ENCODE measurements at places on chromosomes 1 and 21. TPM values are rescaled to one million over a fixed set of nuclear protein-coding genes. Genes with fewer than 3 reads are reported as not detected.

GRCh38 chr1:244735404-244735803, 82.5 kb downstream of the DESI2 start:
- peak overlapping the region; percentile 20 for H3K27ac ChIP-seq
- H3K4me1 ChIP-seq, result peaks cover 3% of the 10 kb centered on the region
- no peaks in the 10 kb centered on the region for H3K36me3 ChIP-seq

GRCh38 chr21:37082856-37083528, 9.9 kb downstream of the TTC3 start:
- peaks cover 15% of the 10 kb centered on the region for H3K36me3 ChIP-seq
- H3K4me3 ChIP-seq, result no peak overlapping the region
- H3K4me1 ChIP-seq, result peaks cover 24% of the 10 kb centered on the region
- no peak for DNase-seq

GRCh38 chr1:159946242-159947187, 1.1 kb upstream of the IGSF9 start:
- H3K27me3 ChIP-seq, result peaks cover 21% of the 10 kb centered on the region
- H3K27ac ChIP-seq, result no peak overlapping the region
- H3K36me3 ChIP-seq, result no peaks in the 10 kb centered on the region
- H3K4me1 ChIP-seq, result peaks cover 4% of the 10 kb centered on the region
- H3K4me3 ChIP-seq, result peak overlapping the region; percentile 38

- no peak overlapping the region for H3K27ac ChIP-seq
- no peak for DNase-seq
- no peak overlapping the region for H3K4me3 ChIP-seq
- peaks cover 37% of the 10 kb centered on the region for H3K27me3 ChIP-seq
- H3K4me1 ChIP-seq, result no peaks in the 10 kb centered on the region
- H3K36me3 ChIP-seq, result no peaks in the 10 kb centered on the region
Observed at GRCh38 chr1:17890056-17890814, 135.1 kb downstream of the ACTL8 start.

GRCh38 chr1:205767248-205767647, 8.0 kb downstream of the RAB29 start:
- no peak for DNase-seq
- no peak overlapping the region for H3K4me3 ChIP-seq
- H3K27me3 ChIP-seq, result no peaks in the 10 kb centered on the region
- H3K27ac ChIP-seq, result no peak overlapping the region

GRCh38 chr1:20494609-20495311, 8.8 kb upstream of the CAMK2N1 start:
- DNase-seq, result no peak
- peaks cover 28% of the 10 kb centered on the region for H3K4me1 ChIP-seq
- no peak overlapping the region for H3K27ac ChIP-seq
- H3K4me3 ChIP-seq, result no peak overlapping the region
- peaks cover 3% of the 10 kb centered on the region for H3K27me3 ChIP-seq

DNA sequence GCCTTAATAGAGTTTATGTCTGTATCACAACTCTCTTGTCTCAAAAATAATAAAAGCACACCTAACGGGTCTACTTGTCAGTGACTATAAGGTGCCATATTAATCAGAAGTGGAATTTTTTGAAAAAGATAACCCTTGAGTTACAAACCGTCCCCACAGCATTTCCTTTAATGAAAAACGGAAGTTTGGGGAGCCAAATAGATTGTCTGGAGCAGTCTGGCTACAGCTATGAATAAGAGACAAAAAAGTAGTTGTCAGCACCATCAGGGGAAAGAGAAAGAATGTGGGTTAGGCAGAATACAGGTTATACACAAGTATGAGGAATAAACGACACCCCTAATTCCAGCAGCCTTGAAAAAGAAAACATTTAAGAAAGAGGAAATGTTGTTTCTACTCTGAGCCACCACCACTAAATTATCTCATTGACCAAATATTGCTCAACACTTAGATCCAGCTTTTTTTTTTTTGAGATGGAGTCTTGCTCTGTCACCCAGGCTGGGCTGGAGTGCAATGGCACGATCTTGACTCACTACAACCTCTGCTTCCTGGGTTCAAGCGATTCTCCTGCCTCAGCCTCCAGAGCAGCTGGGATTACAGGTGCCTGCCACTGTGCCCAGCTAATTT, 29.4 kb upstream of the USP24 start:
- DNase-seq, result no peak
- H3K27me3 ChIP-seq, result no peaks in the 10 kb centered on the region
- no peaks in the 10 kb centered on the region for H3K36me3 ChIP-seq

TUT4 gene
- total RNA-seq, result 56.7 TPM

OR6K3 gene
- not detected for total RNA-seq

VWA1 gene
- 0.25 TPM for total RNA-seq

DNA sequence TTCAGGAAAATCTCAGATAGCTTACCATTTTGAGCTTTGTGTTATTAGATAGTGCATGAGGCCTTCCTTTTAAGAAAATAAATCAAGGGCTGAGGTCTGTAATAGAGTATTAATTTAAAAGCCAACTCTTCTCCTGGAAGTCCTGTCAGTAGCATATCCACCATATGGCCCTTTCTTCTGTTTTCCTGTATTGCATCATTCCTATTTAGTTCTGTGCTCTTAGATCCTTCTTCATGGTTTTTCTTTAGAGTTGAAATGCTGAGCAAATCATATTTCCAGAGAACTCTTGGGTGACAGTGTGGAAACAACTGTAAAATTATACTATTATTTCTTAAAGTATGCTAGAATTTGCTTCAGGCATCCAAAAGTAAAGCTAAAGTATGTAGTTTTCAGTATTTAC, 91.7 kb downstream of the TTC3 start:
- no peaks in the 10 kb centered on the region for H3K4me1 ChIP-seq
- no peak overlapping the region for H3K27ac ChIP-seq
- peaks cover 13% of the 10 kb centered on the region for H3K36me3 ChIP-seq
- DNase-seq, result no peak
- H3K4me3 ChIP-seq, result no peak overlapping the region

- peak overlapping the region; percentile 16 for H3K27ac ChIP-seq
- H3K4me1 ChIP-seq, result peaks cover 44% of the 10 kb centered on the region
- no peaks in the 10 kb centered on the region for H3K36me3 ChIP-seq
Observed at GRCh38 chr1:153567621-153568366, 2.1 kb upstream of the S100A2 start.

GRCh38 chr1:167357305-167357704, 136.6 kb downstream of the POU2F1 start:
- no peak for DNase-seq
- H3K4me3 ChIP-seq, result no peak overlapping the region
- no peaks in the 10 kb centered on the region for H3K27me3 ChIP-seq
- peaks cover 12% of the 10 kb centered on the region for H3K36me3 ChIP-seq

PIGM gene
- 4.7 TPM for total RNA-seq

- H3K36me3 ChIP-seq, result no peaks in the 10 kb centered on the region
- H3K27me3 ChIP-seq, result peaks cover 5% of the 10 kb centered on the region
- no peaks in the 10 kb centered on the region for H3K4me1 ChIP-seq
Observed at GRCh38 chr1:204660509-204660908, 25.0 kb downstream of the LRRN2 start.

SIKE1 gene
- total RNA-seq, result 74.9 TPM

GRCh38 chr21:28410256-28410655, 582.4 kb downstream of the LTN1 start:
- no peak for DNase-seq
- H3K4me1 ChIP-seq, result no peaks in the 10 kb centered on the region
- no peak overlapping the region for H3K27ac ChIP-seq
- no peak overlapping the region for H3K4me3 ChIP-seq
- no peaks in the 10 kb centered on the region for H3K27me3 ChIP-seq

DNA sequence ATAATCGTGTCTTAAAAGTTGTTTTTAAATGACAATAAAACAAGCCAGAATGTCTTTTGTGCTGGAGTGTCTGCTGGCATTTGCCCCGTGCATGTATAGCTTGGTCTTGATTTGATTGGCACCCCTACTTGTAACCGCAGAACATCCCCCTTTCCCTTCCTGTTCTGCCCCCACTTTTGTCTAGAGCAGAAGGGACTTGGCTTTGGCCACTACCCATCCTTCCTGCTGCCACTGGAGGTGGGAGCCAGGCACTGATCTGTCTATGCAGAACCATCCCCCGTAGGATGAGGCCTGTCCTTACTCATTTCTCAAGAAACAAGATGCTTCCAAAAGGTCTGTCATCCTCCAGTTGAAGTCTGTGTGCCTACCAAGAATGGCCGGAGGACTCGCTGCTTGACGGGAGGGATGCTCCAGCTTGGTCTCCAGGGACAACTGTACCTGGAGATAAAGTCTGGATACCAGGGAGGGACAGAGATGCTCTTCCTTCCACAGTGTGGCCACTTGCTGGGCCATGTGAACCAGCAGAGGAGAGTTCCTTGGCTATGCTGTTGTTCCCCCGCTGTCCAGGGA, 1.1 kb upstream of the SLC27A3 start:
- H3K4me1 ChIP-seq, result peaks cover 22% of the 10 kb centered on the region
- peaks cover 4% of the 10 kb centered on the region for H3K36me3 ChIP-seq
- no peaks in the 10 kb centered on the region for H3K27me3 ChIP-seq

- DNase-seq, result no peak
- no peak overlapping the region for H3K4me3 ChIP-seq
- H3K36me3 ChIP-seq, result peaks cover 4% of the 10 kb centered on the region
- H3K27ac ChIP-seq, result no peak overlapping the region
Observed at GRCh38 chr1:21005466-21006239, 171.0 kb downstream of the EIF4G3 start.

DNA sequence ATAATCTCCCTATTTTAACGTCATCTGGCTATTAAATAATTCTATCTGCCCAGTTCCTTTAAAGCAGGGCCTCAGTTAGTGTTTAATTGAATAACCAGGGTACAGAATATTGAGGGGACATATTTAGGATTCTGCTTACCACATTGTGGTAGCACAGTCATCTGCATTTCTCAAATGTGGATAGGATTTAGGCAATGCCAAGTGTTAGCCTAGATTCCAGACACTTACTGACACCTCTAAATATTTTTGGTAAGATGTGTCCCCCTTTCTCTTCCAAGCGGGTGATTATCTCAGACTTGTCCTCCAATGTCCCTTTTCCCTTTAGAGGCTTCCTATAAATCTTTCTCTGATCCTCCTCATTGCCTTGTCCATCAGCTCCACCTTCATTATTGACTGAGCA, 160.8 kb upstream of the HOOK1 start:
- no peak overlapping the region for H3K27ac ChIP-seq
- no peak overlapping the region for H3K4me3 ChIP-seq
- no peak for DNase-seq
- no peaks in the 10 kb centered on the region for H3K4me1 ChIP-seq

DNA sequence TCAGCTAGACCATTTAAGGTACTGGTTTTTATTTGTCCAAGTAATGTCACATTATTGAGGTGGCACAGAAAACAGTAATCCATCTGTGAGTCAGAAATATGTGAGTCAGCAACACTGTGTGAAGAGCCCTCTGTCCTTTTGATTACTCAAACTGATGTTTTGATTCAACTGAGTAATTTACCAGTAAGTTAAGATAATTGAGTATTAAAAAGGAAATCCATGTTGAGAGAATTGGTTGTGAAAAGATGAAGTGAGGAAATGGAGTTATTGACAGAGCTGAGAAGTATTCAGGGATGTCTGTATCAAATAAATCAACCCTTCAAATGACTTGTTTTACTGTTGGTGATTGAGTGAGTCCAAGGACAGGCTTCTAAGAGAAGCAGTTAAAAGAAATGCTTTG, 302.7 kb upstream of the SGIP1 start:
- H3K4me1 ChIP-seq, result peaks cover 2% of the 10 kb centered on the region
- H3K36me3 ChIP-seq, result no peaks in the 10 kb centered on the region
- H3K4me3 ChIP-seq, result no peak overlapping the region
- H3K27ac ChIP-seq, result no peak overlapping the region

- H3K4me1 ChIP-seq, result peaks cover 20% of the 10 kb centered on the region
- peak; percentile 54 for DNase-seq
- H3K36me3 ChIP-seq, result no peaks in the 10 kb centered on the region
- no peak overlapping the region for H3K27ac ChIP-seq
- H3K27me3 ChIP-seq, result peaks cover 34% of the 10 kb centered on the region
Observed at GRCh38 chr1:200877839-200878551, 5.2 kb downstream of the GPR25 start.

DNA sequence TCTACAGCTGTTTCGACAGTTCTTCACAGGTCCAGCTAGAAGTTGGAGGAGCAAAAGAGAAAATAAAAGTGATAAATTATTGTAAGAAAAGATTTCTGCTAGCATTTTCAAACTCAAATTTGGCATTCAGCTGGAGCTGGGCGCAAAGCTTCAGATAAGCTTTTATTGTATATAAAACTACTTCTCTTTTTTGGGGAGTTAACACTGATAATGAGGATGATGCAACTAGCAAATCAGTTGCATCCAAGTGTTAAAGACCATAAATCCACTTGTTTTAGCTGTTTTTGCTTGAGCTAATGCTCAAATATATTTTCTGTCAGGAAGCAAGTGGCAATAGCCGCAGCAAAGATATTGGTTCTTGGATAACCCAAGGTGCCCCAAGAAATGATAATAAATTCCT, 127.1 kb upstream of the PKN2 start:
- no peaks in the 10 kb centered on the region for H3K4me1 ChIP-seq
- no peak overlapping the region for H3K4me3 ChIP-seq
- H3K36me3 ChIP-seq, result no peaks in the 10 kb centered on the region
- DNase-seq, result no peak
- H3K27me3 ChIP-seq, result no peaks in the 10 kb centered on the region
- no peak overlapping the region for H3K27ac ChIP-seq

- H3K4me3 ChIP-seq, result no peak overlapping the region
- no peaks in the 10 kb centered on the region for H3K4me1 ChIP-seq
- no peaks in the 10 kb centered on the region for H3K27me3 ChIP-seq
- no peaks in the 10 kb centered on the region for H3K36me3 ChIP-seq
Observed at GRCh38 chr1:191125950-191126349, 648.3 kb upstream of the BRINP3 start.

DNA sequence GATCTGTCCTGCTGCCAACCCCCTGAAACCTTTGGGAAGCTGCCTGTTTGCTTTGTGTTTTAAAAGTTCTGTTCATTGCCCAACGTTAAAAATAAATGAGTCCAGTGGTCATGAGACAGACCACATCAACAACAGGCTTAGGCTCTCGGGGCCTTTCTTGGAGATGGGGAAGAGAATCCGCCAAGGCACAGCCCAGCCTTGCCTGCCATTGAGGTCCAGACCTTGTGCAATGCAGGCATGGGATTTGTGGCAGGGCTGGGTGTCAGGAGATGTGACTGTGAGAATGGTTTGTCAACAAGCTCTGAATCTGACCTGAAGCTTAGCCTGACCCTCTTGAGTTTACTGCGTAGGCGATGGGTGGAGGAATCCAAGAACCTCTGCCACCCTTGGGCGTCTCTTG, 4.2 kb downstream of the SPSB1 start:
- peaks cover 2% of the 10 kb centered on the region for H3K4me1 ChIP-seq
- H3K4me3 ChIP-seq, result no peak overlapping the region
- no peak overlapping the region for H3K27ac ChIP-seq
- DNase-seq, result no peak
- H3K36me3 ChIP-seq, result no peaks in the 10 kb centered on the region
- peaks cover 2% of the 10 kb centered on the region for H3K27me3 ChIP-seq

GRCh38 chr1:37064039-37064438, 29.7 kb upstream of the GRIK3 start:
- no peak overlapping the region for H3K4me3 ChIP-seq
- H3K27me3 ChIP-seq, result peaks cover 11% of the 10 kb centered on the region
- H3K36me3 ChIP-seq, result no peaks in the 10 kb centered on the region
- no peak overlapping the region for H3K27ac ChIP-seq

LCA5L gene
- 0.36 TPM for total RNA-seq

- H3K4me3 ChIP-seq, result peak overlapping the region; percentile 98
- no peak for DNase-seq
- peaks cover 78% of the 10 kb centered on the region for H3K36me3 ChIP-seq
- H3K27ac ChIP-seq, result peak overlapping the region; percentile 99
Observed at GRCh38 chr1:67427947-67428346, 2.3 kb downstream of the SERBP1 start.

GRCh38 chr1:169307176-169307575, 60.4 kb downstream of the NME7 start:
- H3K4me3 ChIP-seq, result no peak overlapping the region
- DNase-seq, result no peak
- peaks cover 33% of the 10 kb centered on the region for H3K36me3 ChIP-seq
- H3K27ac ChIP-seq, result no peak overlapping the region

GRCh38 chr1:59317780-59318179, 20.9 kb downstream of the FGGY start:
- peaks cover 7% of the 10 kb centered on the region for H3K36me3 ChIP-seq
- no peak for DNase-seq
- peaks cover 14% of the 10 kb centered on the region for H3K4me1 ChIP-seq

ORC1 gene
- total RNA-seq, result 54.4 TPM

NUF2 gene
- total RNA-seq, result 43.5 TPM
